AG09319 (cell line): ENCODE measurements at places on chromosomes 13 and 19.

DNA sequence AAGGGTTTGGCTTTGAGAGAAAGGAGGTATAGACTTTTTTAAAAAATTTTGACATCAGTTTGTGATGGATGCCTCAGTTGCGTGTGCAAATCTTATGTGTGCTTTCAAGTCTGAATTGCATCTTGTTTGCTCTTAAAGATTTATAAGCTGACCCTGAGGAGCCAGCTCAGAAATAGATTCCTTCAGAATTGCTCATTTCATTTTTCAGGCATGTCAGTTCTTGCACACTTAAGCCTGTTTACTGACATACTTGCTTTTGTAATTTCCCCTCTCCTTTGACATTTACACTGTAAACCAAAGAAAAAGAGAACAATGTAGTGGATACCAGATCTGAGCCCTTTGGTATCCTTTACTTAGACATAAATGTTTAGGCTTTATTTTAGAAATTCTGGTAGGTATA, 87.6 kb downstream of the RNF17 start:
- DNase-seq: no peak

GRCh38 chr19:6685962-6686627, 16.1 kb upstream of the TNFSF14 start:
- DNase-seq: no peak

DNA sequence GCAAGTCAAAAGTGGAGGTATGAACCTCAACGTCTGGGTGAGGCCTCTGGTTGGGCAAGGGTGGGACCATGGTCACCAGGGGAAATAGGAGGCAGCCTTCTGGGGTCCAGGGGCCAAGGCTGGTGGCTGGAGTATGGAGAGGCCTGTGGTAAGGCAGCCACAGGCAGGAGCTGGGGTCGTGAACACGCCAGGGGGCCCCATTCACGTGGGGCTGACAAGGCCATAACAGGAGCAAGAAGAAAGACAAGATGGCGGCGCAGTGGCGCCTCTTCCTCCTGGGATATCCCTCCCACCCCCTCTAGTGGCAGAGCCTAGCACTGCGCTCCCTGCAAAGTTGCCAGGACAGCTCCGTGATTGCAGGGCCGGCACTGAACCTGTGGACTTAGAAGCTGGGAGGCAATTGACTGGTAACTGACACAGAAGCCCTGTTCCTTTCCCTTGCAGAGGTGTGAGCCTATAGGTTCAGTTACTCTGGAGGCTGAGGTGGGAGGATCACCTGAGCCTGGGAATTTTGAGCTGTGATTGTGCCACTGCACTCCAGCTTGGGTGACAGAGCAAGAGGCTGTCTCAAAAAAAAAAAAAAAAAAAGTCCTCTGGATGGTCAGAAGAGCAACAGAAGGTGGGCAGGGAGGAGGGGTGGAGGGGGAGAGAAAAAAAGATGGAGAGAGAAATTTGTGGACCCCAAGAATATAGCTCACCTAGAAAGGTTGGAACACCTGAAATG, 19.7 kb upstream of the EDDM13 start:
- DNase-seq: peak; percentile 22

DNA sequence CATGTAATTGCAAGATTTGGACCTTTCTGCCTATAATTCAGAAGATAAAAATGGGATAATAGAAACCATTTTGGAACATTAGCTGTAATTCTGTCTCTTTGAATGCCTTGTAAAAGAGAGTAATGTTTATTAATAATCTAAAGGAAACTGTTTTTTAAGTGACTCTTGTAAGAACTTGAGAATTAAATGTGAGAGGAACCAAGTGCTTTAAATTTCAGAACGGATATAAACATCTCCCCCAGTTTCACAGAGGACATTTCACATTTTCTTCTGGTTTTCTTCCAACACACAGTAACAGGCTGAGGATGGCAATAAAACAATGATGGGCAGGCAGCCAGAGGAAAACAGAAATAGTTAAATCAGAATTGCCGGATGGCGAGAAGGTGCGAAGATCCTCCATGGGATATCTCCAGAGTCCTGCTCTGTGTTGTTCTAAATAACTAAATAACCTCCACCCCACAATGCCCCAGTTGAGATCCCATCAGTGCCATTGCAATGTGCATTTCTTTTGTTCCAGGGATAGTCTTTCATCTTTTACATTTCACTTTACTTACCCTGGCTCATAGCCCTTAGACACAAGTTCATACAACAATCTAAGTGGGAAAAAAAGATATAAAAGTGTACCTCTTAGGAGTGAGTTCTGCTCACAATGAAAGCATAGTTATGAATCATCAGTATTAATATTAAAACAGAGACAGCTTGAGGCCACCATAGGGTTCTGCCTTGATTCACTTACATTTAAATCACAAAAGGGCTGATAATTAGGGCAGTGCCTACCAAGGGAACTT, 73.3 kb downstream of the TNFRSF19 start:
- DNase-seq: no peak

- DNase-seq: no peak
Measured at GRCh38 chr13:113124211-113124970, 1.8 kb downstream of the F10 start.

DNA sequence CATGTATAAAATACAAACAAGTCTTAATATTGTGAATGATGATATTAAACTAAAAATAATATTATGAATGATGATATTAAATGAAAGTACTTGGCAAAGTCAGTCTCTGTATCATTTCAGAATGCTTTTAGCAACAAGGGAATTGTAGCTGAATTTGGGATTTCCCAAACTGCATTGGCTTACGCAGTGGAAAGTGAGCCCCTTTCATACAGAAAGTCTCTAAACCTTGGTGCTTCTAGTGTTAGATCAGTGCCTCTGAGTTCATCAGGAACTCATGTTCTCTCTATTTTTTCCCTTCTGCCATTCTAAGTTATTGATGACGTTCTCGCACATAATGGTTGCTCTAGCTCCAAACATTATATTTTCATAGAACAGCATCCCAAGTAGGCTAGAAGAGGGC, 300.0 kb downstream of the ITGBL1 start:
- DNase-seq: no peak

GRCh38 chr19:38697197-38697596, 47.1 kb downstream of the CAPN12 start:
- DNase-seq: no peak

- no peak for DNase-seq
Measured at GRCh38 chr19:49212016-49212701, 54.6 kb downstream of the TRPM4 start.

DNA sequence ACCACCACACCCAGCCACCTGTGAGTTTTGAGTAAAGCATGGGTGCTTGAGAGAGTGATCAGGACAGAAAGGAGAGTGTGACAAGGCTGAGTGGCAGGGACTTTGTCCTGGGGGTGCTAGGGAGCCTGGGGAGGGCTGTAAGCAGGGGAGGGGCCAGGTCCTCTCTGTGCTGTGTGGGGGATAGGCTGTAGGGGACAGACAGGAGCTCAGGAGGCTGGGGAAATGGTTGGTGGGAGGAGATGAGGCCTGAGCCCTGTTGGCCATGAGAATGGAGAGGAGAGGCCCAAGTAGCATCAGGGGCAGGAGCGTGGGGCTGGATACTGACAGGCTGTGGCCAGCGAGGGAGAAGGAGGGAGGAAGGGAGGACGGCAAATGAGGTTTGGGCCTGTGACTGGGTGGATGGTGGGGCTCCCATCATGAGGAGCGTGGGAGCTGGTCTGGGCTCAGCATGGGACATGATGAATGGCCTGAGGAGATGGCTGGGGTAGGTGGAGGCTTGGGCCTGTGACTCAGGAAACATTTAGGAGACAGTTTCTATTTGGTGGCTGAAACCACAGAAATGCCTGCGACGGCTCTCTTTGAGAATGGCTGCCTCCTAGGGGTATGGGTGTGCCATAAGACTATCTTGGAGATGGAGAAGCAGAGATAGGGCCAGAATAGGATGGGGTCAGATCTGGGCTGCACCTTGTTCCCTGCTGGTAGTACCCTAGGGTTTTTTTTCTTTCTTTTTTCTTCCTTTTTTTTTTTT, 25.0 kb downstream of the GRIN2D start:
- no peak for DNase-seq

DNA sequence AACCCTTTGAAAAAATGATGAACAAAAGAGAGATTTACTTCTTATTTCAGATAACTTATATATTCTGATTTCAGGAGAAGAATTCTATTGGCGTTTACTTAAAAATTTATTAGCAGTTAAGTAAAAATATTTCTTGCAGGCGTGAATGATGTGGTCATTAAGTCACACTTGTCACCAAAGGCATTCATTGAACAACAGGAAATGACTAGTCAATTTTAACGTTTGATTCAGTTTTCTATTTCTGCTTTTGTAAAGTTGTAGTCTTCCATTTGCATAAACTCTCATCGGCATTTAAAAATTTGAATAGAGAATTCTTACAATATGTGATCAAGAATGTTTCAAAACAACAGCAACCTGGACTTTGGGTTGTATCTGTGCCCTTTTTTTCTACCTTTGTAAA, 83.4 kb downstream of the GPR12 start:
- no peak for DNase-seq

DNA sequence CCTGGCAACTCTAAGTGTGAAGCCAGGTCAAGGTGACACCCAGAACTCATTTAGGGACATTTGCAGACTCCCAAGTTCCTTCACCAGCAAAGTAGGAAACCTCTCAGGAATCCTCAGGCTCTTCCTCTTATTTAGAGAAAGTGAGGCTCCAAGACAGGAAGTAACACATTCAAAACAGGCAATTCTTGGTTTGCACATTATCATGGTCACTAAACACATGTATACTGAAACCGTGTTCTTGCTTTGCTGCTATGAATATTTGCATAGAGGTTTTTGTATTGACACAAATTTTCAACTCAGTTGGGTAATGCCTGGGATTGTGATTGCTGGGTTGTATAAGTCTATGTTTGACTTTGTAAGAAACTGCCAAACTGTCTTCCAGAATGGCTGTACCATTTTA, 13.2 kb upstream of the URI1 start:
- DNase-seq: no peak

DNA sequence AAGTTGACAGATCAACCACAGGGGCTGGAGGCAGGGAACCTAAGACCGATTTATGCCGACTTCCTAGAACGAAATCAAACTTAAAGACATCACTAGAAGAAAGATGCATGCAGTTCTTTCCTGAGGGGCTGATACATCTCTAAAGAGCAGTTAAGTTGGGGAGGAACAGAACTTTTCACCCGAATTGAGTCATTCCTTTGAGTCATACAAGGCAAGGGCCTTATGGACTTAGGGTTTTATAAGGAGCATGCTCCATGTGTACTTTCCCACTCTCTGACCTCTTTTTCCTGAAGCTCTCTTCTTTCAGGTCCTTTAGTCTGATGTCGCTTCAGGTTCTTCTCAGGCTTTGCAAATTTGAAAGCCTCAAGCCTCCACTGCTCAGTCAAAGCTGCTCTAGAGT, 7.9 kb upstream of the FBXL3 start:
- DNase-seq: no peak

DNA sequence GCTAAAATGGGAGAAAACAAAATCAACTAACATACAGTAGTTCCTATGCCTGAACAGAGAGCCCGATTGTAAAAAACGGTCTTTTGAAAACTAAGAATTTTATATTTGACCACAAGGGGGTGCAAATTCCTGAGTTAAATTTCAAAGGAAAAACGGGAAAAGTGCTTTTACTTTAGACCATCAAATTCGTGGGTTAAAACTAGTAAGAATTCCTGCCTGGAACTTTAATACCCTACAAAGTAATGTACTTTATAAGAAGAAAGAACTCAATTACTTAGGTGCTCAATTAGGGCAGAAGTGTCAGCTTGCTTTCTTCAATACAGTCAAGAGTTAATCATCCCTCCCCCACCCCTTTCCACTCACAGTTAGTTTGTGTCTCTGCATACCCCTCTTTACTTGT, 69.8 kb downstream of the KCNRG start:
- no peak for DNase-seq

DNA sequence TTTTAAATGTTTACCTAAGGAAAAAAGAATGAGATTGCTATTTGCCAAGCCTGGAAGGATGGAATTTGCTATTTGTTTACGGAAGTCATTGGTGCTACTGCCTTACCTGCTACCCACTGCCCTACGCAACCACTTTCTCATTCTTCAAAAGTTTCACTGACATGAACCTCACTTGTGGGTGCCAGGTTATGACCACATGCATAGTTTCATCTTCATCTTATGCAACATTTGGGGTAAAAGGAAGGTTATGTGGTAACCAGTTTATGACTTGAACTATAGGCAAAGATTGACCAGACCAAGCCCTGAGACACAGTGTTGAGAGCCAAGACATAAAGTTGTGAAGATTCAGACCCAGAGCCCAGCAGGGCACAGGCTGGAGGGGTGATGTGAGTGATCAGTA, 142.5 kb downstream of the LACC1 start:
- no peak for DNase-seq

DNA sequence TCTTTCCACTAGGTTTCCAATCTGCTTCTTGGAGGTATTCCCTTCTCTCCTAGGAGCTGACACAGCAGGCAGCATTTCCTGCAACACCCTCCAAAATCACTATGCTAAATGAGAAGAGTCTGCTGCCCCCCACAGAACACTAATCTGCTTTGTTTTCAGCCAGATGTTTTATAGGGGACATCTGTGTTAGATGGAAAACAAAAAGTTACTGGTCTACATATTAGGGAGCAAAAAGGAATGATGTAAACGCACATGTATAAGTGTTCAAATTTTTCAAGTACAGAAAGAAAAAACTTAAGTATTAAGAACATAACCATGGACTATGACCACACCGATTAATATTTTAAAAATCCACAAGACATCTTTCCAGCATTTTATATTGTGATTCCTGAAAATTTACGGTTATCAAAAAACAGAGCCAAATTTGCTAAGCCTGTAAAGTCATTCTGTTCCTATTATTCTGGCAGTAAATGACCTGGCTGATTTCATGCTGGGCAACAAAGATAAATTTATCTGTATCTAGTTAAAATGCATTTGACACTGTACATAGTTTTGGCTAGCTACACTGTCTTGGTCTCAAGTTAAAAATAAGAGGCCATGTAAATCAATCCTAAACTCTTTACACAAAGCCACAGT, 63.3 kb downstream of the DCLK1 start:
- no peak for DNase-seq

DNA sequence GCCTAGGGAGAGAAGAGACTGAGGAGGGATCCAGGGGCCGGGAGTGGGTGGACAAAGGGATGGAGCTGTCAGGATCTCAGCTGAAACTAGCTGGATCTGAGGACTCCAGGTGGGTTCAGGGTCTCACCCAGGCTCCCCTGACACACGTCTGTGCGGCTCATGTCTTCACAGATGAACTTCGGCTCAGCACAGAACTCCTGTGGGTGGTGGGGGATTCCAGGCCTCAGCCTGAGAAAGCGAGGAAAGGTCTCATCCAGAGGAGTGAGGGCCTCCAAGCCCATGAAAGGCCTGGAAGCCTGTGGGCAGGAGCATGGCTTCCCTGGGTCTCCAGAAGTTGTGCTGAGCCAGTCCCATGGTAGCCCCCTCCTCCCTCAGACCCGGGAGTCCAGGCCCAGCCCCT, 1.4 kb downstream of the CAPN12 start:
- no peak for DNase-seq

DNA sequence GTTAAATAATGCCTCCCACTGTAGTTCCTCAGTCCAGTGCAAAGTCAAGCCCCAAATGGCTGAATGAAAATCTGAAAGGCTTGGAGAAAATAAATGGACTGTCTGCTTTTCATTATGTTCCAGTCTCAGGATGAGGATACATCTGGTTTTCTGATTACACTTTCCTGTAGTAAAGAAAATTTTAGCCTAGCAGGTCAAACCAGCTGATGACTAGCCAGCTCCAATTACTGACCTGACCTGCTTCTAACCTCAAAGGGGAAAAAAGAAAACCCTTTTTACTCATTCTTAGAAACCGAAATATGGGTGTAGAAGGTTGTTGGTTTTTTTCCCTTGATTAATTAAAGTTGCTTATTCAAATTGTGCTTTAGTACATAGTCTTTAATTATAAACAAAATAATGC, 418.4 kb downstream of the EFNB2 start:
- peak; percentile 34 for DNase-seq

GRCh38 chr13:76414320-76414719, 471.9 kb downstream of the KCTD12 start:
- no peak for DNase-seq
